Ascending aorta (tissue), 2 donors: ENCODE measurements at places on chromosomes 2 and 18. TPM values are rescaled to one million over a fixed set of nuclear protein-coding genes. Genes with fewer than 3 reads are reported as not detected.

- DNase-seq, result no peak
Observed at GRCh38 chr2:150125188-150125587, 362.3 kb downstream of the RND3 start.

DNA sequence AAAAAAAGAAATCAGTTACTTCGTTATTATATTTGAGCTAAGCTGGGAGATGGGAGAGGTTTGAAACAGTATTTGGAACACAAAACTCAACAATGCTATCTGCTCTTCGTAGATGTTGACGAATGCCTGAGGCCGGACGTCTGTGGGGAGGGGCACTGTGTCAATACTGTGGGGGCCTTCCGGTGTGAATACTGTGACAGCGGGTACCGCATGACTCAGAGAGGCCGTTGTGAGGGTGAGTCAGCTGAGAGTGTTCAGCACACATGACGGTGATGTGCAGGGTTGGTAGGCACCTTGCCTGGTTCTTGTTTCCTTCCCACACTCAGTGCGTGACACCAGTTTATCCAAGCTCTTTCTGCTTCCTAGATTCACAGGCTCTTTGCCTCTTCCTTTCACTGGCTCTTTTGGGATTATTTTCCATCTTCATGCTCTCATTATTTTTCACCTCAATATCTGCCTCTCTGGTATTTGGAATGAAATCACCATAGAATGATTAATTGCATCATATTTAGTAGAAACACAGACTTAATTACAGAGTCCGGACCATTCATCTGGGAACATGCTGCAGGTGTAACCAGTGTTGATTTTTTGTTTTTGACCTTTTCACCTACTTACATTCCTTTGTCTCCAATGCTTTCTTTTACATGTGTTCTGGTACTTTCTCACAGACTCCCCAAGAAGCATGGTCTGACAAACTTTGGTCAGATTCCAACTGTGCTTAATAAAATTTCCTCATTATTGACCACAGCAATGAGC, 200.6 kb upstream of the RASGRP3 start:
- DNase-seq, result peak; percentile 95

The NT5C1B gene
- total RNA-seq, result not detected

The FAM228A gene
- not detected for total RNA-seq
